ENCODE measurements at places on chromosomes 11 and 22.

DNA sequence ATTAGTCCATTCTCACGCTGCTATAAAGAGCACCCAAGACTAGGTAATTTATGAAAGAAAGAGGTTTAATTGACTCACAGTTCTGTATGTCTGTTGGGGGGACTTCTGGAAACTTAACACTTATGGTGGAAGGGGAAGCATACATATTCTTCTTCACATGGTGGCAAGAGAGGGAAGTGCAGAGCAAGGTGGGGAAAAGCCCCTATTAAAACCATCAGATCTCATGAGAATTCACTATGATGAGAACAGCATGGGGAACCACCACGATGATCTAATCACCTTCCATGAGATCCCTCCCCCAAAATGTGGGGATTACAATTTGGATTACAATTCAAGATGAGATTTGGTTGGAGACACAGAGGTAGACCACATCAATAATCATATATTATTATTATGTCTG is 25.7 kb downstream of the CEP57 start:
- DNase-seq, result no peak

- no peak for DNase-seq
Measured at GRCh38 chr11:116498161-116498560, 274.6 kb downstream of the BUD13 start.

GRCh38 chr11:94749369-94749768 is 18.8 kb upstream of the AMOTL1 start:
- no peak for DNase-seq

DNA sequence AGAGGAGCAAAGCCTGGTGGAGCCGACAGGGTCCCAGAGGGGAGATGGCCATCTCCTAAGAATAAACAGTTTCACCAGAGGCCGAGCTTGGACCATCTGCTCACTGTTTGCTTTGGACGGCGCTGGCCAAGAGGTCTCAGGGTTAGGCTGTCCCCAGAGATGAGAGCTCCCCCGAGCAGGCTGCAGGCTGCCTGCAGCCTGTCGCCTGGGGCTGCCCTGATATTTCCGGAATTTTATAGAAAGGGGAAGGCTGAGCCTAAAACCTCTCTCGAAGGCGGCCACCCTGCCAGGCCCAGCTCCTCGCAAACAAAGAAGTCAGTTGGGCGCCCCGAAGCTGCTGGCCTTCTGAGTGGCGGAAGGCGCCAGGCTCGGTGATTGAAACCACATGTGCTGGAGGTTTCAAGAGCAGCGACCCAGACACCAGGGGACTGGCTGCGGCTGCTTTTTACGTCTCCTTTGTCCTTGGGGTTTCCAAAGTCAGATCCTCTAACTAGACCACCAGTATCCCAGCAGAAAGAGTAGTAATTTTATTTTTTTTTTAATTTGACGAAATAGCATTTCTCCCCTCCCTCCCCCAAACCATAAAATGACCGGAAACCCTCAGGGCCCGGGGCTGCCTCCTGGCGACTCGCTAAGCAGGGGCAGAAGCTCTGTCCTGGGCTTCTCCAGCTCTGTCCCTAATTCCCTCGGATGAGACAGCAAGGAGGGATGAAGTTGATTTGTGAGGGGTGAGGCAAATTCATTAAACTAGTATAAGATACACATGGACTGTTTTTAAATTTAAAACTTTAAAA is 57.4 kb downstream of the CLMP start:
- no peak for DNase-seq

DNA sequence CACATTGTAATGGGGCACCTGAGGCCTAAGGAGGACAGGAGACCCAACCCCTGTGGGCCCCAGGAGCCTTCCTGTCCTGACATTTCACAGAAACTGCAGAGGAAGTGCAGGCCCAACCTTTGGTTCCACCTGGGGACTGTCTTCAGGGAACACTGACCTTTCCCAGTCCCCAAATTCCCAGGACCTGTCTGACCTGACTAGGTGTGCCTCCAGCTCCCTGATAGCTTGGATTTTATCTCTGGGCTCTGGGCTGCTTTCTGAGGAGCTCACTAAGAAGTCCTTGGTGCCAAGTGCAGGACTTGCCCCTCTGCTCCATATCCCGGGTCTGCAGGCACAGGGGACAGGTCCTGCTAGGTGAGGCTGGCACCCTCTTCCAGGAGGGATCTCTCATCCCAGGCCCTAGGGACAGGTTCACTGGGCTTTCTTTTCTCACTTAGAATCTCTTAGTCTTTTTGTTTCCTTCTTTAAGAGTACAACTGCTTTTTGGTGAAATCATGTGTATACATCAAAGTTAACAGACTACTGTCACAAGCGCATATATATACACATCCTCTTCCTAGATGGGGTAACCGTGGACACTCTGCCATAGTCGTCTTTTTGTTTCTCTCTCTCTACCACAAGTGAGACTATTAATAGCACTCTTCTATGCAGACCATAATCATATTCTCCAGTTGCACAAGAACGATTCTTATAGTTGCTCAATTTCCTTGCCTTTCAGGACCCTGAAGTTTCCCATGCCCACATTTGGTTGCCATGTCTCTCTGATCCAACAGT is 72.0 kb upstream of the IGLL5 start:
- no peak for DNase-seq

DNA sequence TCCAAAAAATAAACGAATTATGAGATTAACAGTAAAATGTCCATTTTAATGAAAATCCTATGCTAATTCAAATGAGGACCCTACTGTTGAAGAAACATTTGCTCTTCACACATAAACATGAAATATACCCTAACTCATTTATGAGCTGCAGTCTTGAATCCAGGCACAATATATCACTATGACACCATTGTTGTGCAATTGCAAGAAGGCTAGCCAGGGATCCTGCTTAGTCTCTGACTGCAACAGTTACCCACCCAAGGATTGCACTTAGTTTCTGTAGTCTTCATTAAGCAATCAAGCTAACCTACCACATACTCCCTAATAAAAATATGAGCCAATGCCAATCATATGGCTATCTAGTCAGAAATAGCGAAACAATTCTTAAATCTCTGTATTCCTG is 981.0 kb upstream of the FAT3 start:
- DNase-seq, result no peak

DNA sequence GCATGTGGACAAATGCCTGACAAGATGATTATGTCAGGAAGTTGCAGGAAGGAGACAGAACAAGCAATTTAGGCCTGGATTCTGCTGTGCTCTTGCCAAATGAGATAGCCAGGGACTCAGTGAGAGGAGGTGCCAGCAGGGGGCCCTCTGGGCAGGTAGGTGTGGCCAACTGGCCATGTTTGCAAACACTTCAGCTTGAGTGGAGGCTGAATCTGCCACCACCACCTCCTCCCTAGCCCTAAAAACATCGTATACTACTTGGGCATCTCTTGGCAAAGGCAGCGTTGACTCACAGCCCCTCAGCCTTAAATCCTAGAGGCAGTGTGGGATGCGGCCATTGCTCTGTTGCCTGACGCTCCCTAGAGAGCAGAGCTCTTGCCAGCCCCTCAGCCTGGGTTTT is 95.1 kb upstream of the PLET1 start:
- no peak for DNase-seq

GRCh38 chr11:10808235-10808552 is 532 bp downstream of the EIF4G2 start:
- DNase-seq, result no peak

DNA sequence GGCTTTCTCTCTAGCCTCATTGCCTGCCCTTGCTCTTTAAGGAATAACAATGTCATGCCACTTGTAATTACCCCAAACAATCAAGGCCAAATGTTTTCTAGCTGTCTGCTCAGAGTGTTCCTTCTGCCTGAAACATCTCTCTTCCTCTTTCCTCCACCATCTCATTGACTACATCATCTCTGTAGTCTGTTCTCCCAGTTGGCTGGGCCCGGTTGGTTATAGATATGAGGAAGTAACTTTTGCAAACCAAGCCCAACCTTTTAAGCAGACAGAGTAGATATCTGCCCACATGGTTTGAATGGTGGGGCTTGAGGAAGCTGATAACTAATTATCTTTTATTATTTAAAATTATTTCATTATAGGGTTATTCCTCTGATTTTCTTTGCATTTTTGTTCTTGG is 104.5 kb downstream of the NTM start:
- DNase-seq, result no peak

DNA sequence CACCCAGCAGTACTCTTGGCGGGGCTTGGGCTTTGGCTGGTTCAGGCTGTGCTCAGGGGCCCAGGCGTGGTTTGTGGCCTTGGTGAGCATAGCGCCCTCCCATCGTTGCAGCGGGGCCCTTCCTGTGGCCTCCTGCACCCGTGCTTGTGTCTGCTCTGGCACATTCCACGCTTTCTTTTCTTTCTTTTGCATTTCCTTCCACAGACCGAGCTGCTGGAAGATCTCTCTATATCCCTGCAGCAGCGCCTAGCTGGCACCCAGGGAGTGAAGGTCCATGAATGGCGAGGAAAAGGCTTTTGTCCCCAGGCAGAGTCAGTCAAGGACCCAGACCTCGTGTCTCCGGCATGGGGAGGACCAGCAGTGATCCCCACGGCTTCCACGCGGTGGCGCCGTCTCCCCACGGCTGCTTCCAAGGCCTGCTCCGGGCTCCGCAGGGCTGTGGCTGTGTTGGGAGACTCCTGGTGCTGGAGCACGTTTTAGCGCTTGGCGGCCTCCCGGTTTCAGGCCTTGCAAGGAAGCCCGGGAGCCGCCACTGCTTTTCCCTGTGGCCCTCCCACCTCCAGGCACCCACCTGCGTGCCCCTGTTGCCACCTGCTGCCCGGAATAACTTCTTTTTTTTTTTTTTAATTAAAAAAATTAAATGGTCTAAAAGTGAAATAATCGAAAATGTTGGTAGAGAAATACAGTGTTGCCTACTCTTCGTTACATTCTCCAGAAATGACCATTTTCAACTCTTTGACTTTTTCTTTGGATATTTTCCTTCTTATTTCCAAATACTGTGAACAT is 28.5 kb downstream of the GLB1L2 start:
- peak; percentile 55 for DNase-seq

DNA sequence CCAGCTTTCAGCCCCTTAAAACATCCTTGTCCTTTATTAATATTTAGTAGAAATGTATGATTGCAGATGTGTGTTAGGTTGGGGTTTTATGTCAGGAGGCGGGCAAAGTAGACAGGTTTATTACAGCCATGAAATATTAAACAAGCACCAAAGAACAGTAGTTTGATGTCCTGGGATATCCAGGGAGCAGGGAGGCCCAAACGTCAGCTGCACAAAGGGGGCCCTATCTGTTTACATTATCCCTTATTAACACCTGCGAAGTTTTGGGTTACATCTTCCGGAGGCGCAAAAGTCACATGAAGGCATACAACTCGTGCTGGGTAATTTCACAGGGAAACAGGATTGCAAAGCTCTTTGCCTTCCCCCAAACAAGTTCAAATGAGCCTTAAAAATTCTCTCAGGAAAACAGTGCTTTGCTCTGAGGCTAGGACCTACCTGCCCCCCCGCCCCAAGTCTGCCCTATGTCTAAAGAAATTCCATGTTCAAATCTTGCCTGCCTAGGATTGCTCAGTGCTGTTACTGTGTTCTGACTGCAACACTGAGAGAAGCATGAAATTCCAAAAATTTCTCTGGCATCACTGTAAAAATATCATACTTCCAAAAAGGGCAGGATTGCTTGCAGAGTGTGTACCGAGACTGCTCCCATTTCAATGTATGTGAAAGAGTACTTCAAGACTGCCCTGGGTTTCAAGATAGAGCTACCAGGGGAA is 8.9 kb downstream of the MN1 start:
- DNase-seq, result no peak

- no peak for DNase-seq
Measured at GRCh38 chr11:130391711-130392110, 36.7 kb downstream of the ADAMTS8 start.

DNA sequence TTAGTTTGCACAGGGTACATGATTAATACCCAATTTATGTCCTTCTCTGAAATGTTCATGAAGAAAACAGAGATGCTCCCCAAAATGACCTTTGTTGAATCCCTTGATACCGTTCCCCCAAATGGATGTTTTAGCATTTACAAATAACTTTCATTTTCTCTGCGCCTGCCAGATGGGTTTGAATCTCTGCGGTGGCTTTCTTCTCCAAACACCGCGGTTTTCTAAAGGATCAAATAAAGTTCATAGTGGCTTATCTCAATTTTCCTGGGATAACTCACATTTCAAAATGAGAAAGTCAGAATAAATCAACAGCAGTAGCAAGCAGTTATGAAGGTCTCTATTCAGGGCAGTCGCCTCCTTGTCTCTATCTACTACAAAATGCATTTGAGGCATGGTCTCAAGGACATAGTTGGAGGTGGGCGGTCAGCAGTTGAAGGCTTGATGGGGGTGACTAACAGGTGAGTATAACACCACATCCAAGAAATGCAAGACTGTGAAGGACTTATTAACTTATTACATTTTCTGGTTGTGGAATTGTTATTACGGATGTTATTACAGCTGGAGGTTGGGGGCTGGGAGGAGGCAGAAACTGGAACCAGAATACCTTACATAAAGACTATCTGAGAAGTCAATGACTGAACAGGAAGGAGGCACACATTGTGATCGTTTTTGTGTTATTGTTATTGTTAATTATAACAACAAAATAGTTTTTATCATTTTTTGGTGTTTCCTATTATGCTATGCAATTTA is 1513.3 kb downstream of the FAM181B start:
- DNase-seq, result no peak

GRCh38 chr11:69642549-69642912 is 1.6 kb downstream of the CCND1 start:
- no peak for DNase-seq

GRCh38 chr22:43198936-43199335 is 12.0 kb upstream of the TTLL12 start:
- DNase-seq, result no peak

DNA sequence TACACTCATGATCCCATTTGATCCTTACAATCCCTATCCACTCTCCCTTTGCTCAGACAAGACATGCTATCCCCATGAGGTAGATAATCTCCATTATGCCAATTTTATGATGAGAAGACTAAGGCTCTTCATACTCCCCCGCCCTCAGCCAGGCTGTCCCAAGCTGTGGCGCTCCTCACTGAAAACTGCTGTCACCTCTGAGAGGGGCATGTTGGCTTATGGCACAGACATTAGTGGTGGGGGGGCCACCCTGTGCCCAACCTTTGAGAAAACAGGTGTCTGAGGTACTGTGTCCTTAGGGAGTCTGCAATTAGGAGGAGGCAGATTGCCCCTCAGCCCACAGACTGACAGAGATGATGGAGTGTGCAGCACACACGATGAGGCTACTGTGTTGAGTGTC is 2.4 kb downstream of the DDTL start:
- no peak for DNase-seq

DNA sequence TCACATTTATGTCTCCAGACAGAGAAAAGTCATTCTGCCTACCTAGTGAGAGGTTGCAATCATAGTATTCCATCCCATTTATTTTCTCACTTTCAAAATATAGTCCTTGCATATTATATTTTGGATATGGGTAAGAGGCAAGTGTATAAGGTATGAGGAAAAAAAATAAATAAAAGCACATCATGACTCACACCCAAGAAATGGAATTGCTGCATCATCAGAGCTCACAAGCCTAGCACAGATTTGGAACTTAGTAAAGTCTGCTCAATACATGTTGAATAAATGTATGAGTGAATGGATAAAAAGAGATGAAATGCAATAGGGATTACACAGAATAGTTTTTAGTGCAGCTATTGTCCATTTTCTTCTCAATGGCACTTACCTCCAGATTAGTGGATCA is 2.5 kb upstream of the OR51G1 start:
- DNase-seq, result no peak
